Kidney tubule cell (primary cell): ENCODE measurements at places on chromosomes 16 and 17.
A peak's percentile ranks its signal among the peaks of the same experiment; 100 is the strongest.

- DNase-seq = peak; percentile 81
Measured at GRCh38 chr16:47461598-47462266, 601 bp downstream of the PHKB start.

DNA sequence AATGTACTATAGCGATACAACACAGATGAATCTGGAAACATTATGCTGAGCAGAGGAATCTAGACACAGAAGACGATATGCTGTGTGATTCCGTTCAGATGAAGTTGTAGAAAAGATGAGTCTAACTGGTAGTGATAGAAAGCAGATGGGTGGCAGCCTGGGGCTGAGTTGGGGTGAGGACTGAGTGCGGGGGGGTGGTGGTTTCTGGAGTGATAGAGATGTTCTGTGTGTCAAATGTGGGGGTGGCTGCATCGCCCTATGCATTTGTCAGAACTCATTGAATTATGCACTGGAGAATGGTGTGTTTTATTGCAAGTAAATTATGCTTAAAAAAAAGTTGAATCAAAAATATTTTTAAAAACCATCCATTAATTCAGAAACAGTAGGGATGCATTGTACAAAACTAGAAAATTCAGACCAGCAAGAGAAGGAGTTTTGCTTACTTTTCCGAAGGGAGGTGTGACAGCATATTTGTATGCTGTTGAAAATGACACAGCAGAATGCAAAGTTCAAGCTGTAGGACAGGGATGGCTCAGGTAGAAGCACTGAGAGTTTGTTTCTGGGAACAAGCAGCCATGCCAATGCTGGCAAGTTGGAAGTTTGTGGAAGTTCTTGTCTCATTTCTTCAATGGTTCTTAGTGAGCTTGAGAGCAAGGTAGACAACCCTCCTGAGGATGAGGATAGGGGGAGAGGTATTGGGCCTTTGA is 13.0 kb upstream of the DRG2 start:
- DNase-seq = no peak

GRCh38 chr16:4495766-4496165 is 19.6 kb downstream of the HMOX2 start:
- DNase-seq = peak; percentile 56

- DNase-seq = no peak
Measured at GRCh38 chr16:55367301-55367811, 43.4 kb downstream of the IRX6 start.

DNA sequence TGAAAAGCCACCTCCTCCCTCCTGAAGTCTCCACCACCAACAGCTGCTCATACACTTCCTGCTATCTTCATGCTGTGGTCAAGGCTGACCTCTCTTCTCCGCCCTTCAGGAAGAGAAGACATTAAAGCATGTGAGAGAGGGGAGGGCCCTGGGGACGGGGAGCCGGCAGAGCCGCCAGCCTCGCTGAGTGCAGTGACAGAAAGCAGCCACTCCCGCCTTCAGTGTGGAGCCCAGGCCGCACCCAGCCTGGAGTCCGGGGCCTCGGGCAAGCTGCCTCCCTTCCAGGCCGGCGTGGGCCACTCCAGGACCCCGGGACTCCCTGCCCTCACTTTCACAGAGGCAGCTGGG is 94.7 kb upstream of the TNRC6C start:
- no peak for DNase-seq

GRCh38 chr16:54140057-54140787 is 146.4 kb downstream of the IRX3 start:
- no peak for DNase-seq

- DNase-seq = no peak
Measured at GRCh38 chr16:27232061-27232900, 29.0 kb downstream of the KDM8 start.

DNA sequence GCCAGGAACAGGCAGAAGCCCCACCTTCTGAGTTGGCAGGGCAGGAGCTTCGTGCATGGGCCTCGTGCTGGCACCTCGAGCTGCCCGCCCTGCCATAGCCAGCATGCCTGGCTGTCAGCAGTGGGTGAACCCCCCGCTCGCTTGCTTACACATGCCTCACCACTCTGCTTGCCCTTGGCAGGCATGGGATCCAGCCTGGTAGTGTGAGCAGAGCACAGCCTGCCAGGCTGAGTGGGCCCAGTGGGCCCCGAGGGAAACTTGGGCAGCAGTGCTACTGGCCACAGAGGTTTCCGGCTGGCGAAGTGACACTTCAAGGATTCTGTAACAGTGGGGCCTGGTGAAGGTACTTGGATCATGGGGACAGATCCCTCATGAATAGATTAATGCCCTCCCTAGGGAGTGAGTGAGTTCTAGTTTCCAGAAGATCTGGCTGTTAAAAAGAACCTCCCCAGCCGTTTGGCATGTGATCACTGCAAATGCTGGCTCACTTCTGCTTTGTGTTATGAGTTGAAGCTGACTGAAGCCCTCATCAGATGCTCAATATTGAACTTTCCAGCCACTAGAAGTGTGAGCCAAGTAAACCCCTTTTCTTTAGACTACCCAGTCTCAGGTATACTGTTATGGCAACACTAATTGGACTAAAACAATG is 114.7 kb downstream of the BCAS3 start:
- no peak for DNase-seq

- DNase-seq = peak; percentile 18
Measured at GRCh38 chr16:79170555-79171246, 429.8 kb downstream of the MAF start.

- DNase-seq = no peak
Measured at GRCh38 chr17:55448681-55449080, 27.0 kb upstream of the MMD start.

DNA sequence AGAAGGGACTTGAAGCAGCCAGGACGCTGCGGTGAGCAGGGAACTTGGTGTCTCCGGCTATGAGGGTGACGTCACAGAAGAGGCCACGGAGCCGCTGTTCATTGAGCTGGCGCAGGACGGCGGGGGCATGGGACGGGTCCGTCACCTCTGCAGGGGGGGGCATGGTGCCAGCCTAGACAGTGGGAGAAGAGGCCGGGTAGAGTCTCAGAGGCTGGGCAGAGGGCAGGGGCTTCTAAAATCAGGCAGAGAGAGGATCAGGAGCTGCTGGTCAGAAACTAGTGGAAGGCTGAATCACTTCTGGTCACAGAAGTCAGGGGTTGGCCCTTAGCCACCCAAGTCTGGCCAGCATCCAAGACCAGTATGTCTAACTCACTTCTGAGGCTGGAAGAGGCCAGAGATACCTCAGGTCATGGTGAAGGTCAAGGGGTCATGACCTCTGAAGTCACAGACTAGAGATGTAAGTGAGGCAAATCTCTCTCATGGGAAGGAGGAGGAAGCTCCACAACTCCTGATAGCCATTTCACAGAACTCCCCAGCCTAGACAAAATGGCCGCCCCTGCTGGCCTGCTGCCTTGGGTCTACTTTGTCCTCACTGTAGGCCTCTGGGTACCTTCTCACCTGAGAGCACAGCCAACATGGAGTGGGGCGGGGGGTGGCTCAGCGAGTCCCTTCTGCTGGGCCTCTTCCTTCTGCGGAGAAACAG is 12.6 kb downstream of the ZBTB4 start:
- DNase-seq = peak; percentile 64
